ENCODE measurements at places on chromosomes 13 and 19.

DNA sequence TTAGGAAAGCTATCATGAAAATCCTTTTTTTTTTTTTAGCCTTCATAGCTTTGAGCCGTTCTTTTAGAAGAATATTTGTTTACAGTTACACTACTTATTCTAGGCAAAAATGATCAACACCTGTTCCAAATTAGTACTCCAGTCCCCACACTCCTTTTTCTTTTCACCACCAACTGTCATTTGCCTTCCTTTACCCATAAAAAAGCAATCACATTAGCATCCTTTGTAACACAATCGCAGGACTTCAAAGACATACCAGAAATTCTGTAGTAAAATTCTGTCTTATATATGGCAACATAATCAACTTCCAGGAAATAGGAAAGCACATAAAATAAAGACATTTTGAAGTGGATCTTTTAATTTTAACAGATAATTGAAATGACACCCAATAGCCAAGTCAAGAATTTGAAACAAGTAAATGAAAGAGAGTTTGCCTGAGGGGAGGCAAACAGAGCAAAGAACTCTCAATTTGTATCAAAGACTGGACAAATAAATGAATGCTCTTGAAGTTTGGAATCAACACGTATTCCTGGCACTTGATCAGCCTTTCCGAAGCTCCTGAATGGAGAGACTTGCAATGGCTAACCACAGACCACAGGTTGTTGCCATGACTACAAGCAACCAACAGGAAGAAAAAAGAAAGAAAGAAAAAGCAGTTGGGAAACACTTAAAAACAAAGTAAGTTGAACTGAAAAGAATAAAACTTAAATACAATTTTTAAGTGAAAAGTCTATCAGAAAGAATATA is 206.8 kb downstream of the PCDH9 start:
- no peak for DNase-seq

DNA sequence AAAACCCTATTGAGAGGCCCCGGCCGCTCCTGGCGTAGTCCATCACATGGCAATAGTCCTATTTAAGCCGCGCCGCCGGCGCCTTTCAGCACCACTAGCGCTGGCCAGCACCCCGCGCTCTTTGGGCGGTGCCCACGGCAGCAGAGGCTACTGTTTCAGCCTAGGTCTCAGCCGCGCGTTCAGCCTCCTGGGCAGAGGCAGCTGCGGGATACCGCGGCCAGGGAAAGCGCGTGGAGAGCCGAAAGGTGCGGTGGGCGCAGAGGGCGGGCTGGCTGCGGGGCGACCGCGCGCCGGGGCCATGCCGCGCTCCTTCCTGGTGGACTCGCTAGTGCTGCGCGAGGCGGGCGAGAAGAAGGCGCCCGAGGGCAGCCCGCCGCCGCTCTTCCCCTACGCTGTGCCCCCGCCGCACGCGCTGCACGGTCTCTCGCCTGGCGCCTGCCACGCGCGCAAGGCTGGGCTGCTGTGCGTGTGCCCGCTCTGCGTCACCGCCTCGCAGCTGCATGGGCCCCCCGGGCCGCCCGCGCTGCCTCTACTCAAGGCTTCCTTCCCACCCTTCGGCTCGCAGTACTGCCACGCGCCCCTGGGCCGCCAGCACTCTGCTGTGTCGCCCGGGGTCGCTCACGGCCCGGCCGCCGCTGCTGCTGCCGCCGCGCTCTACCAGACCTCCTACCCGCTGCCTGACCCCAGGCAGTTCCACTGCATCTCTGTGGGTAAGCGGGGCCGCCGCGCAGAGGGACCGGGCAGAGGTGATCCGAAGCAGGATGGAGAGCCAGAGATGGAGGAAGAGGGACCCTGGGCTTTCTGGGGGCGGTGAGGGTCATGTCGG is at the start of gene GSX1:
Gene GSX1, plus strand, starts transcription at position 91 of the 826 bp plus-strand sequence. Its CDS starts 208 bp downstream, at position 299.
- peak; percentile 88 for DNase-seq

- no peak for DNase-seq
These were observed 484.8 kb upstream of the TSHZ3 start for GRCh38 chr19:31834070-31834469.

GRCh38 chr13:70884196-70884595 is 775.9 kb upstream of the KLHL1 start:
- DNase-seq = no peak

DNA sequence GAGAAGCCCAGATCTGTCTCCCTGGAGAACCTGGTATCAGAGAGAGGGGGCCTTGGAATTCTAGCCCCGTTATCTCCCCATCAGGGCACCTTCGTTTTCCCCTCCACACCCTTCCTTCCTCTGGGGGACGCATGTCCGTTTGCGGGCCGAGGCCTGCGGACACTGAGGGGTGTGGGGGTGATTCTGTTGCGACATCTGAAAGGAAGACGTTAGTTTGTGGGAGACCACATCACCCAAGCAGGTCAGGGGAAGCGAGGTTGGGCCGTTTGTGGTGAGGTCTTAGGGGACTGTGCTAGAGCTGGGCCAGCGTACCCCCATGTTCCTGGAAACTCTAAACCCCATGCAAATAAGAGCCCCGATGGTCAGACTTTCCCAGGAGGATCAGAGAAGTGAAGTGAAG is 3.7 kb upstream of the HSH2D start:
- no peak for DNase-seq

DNA sequence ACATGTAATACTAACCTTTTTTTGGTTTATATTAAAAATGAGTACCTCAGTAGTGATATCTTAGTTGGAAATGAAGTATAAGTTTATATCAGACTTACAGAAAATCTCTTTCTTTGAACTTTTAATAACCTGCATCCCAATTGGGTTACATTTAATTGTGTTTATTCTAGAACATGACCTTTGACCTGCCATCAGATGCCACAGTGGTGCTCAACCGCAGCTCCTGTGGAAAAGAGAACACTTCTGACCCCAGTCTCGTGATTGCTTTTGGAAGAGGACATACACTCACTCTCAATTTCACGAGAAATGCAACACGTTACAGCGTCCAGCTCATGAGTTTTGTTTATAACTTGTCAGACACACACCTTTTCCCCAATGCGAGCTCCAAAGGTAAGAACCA is 12.4 kb downstream of the LAMP1 start:
- no peak for DNase-seq

GRCh38 chr19:35109395-35110112 is 6.1 kb upstream of the FXYD3 start:
- no peak for DNase-seq

GRCh38 chr19:39645800-39646411 is 9.8 kb upstream of the LGALS16 start:
- no peak for DNase-seq

DNA sequence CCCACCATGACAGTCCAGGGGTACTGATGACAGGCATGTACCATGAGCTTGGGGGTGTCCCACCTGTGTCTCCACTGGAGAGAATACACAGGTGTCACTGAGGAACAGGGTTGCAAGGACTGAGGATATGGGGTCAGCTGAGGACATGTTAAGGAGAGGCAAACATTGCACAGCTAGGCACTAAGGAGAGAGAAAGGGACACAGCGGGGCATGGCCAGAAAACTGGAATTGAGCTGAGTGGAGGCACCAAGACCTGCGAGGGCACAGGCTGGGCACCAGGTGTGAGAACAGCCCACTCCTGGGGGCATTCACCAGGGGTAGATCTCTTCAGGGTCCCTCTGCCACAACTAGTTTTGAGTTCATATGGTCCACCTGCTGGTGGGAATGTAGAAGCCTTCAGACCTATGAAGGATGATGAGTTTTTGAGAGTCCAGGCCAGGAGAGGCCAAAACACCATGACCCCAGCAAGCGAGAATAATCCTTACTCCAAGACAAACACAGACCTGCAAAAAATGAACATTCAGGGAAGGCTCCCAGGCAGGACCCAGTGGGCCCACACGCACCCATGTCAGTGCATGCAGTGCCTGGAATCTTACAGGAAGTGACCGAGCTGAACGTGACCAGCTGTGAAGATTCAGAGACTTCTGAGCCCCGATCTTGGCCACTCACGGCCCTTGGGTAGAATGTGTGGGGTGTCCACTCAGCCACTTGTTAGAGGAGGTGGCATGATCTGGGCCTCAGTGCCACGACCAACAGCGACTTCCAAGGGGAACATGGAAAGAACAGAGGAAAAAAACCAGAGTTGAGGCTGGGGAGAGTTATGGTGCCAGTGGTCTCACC is 1.4 kb upstream of the ZNF584 start:
- no peak for DNase-seq

GRCh38 chr19:6333439-6333838 is at the start of gene ACER1:
Gene ACER1 (minus strand): TSS chr19:6333612. CDS start chr19:6333551, 61 bp downstream.
- no peak for DNase-seq

- DNase-seq = no peak
These were observed 19.6 kb downstream of the ALG5 start for GRCh38 chr13:36979361-36980050.

DNA sequence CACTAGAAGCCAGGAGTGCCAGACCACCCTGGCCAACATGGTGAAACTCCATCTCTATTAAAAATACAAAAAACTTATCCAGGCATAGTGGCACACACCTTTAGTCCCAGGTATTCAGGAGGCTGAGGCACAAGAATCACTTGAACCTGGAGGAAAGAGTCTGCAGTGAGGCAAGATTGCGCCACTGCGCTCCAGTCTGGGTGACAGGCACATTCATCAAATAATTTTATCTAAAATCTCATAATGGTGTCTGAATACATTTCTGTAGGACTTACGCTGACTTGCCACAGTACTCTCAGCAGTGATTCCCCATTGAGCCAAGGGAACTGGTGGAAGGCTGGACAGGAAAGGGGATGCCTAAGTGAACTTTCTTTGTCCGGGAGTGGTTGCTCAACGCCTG is 4.3 kb upstream of the ZNF28 start:
- DNase-seq = no peak

GRCh38 chr19:5418677-5419076 is 36.5 kb upstream of the ZNRF4 start:
- DNase-seq = no peak

Measured in retina (tissue), 1 donor.